ENCODE measurements at places on chromosomes 7 and 10.

GRCh38 chr10:48786606-48787282 lies 102.1 kb downstream of the WDFY4 start:
- no peak for DNase-seq

DNA sequence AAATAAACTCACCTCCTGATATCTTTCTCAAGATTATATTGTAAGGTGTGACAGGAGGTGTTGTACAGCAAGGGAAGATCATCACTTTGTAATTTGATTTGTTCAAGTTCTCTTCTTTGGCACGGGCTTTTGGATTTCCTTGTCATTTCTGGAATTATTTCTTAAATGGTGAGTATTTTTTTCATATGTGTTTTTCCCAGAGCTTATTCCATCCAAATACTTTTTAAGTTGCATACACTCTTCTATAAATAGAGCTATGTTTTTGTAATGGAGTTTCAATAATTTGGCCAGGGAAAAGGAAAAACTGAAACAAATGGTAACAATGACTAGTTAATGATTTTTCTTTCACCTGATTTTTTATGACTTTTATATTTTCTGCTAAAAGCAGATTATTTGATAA lies 92.5 kb downstream of the CFAP58 start:
- DNase-seq: no peak

DNA sequence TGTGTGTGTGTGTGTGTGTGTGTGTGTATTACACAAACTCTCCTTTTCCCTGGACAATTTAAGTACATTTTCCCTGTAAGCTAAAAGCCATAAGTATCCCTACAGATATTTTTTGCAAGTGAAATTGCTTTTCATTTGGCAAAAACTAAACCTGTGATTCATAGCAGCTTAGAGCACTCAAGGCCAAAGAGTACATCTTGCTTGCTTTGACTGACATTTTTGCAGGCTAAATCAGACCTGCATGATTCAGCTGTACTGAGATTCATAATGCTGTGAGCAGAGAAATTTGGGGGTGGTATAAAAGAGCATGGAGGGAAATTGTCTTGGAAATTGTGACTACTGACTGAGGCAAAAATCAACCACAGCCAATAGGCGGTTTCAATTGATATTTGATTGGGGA lies 500.4 kb downstream of the GFRA1 start:
- DNase-seq: no peak

- peak; percentile 2 for DNase-seq
These were observed at the start of gene TCERG1L for GRCh38 chr10:131311661-131312477. Gene TCERG1L (minus strand): TSS chr10:131311721. CDS start chr10:131311635, 86 bp downstream.

DNA sequence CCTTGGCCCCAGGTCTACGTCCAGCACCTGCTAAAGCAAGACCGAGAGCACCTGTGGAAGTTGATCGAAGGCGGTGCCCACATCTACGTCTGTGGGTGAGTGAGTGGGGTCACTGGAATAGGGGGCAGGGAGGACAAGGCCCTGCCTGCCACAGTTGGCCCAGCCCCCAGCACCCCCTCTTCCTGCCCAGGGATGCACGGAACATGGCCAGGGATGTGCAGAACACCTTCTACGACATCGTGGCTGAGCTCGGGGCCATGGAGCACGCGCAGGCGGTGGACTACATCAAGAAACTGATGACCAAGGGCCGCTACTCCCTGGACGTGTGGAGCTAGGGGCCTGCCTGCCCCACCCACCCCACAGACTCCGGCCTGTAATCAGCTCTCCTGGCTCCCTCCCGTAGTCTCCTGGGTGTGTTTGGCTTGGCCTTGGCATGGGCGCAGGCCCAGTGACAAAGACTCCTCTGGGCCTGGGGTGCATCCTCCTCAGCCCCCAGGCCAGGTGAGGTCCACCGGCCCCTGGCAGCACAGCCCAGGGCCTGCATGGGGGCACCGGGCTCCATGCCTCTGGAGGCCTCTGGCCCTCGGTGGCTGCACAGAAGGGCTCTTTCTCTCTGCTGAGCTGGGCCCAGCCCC lies 8.1 kb downstream of the TMEM120A start:
- no peak for DNase-seq

DNA sequence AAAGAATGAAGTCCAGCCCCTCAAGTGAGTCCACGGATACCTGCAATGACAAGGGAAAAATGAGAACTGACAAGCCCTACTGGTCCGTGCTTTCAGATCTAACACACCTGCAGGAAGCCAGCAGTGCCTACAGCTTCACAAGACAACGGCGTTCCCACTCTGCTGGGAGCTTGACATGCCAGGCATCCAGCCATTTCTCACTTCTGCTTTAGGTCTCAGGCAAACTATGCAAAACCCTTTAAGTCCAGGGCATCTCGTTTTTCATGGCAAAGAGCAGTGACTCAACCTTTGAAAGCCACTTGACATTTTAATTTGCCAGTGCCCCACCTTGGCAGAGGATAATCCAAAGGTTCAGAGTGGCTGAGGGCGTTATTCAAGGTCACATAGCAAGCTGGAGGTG lies 49.1 kb upstream of the GPAM start:
- DNase-seq: no peak

DNA sequence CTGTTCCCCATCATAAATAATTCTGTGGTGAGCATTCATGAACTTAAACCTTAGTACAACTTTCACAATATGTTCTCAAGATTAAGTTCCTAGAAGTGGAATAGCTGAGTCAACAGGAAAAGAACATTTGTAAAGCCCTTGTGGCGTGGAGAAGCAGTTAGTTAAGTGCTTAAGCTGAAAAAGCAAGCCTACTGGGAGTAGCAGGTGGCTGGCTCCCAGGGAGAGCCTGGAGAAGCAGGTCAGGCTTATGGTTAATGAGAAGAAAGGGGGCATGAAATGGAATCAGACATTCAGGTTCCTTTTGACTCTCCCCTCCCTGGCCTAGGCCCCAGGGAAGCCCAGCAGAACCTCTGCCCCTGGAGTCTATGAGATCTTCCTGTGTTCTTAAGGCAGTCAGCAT lies 35.3 kb downstream of the VSTM4 start:
- no peak for DNase-seq

GRCh38 chr7:158432369-158433341 lies 155.0 kb downstream of the PTPRN2 start:
- peak; percentile 91 for DNase-seq

GRCh38 chr7:89987665-89988064 lies 166.6 kb upstream of the STEAP1 start:
- DNase-seq: no peak

DNA sequence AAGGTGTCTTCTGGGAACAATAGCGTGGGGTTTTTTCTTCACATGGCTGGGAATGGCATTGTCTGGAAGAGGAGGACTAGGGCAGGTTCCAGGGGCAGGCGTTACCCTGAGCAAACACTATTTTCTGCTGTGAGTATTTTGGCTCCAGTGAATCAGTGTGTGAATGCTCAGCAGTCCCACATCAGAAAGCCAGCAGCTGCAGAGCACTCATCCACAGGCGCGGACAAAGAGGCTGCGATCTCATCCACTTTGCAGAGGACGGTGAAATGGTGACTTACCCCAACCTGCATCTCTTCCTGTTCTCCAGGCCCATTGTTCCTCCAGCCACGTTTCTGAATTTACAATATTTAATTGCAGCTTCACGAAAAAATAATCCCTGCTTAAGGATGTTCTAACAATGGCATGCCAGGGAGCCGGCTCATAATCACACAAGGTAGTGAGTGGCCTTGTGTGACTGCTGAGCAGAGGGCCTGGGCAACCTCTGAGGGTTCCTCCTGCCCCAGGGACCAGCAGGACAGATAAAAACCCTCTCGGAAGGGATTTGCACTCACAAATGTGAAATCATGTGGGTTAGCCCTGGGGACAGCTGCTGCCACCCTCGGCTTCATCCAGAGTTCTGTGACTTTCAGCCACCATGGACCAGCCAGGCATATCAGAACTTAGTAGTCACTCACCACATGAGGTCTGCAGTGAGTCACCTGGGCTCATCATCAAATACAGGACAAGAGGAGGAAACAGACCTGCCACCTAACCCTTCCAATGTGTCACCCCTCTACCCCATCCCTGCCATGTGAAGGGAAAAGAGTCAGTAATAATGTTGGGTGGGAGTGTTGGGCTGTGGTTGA lies 65.0 kb upstream of the EN2 start:
- DNase-seq: no peak

DNA sequence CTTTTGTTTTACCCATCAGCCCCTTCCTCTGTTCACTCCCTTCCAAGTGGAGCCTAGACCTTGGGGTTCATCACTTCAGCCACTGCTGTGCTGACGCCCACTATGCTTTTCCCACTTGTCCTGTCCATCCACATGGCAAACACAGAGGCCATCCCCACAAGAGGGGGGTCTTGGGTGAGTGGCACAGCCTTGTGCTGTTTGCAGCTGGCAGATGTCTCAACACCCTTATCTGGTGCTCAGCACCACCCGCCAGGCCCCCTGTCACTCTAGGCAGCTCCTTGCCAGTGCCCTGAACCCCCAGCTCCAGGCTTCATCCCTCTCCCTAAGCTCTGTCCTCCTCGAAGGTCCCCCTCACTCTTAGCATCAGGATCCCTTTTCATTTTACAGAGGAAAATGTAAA lies 13.1 kb downstream of the BLVRA start:
- no peak for DNase-seq

- DNase-seq: no peak
These were observed 299.8 kb downstream of the CAMK1D start for GRCh38 chr10:12649012-12649584.

GRCh38 chr10:14052931-14053330 lies 277.8 kb downstream of the FRMD4A start:
- no peak for DNase-seq

DNA sequence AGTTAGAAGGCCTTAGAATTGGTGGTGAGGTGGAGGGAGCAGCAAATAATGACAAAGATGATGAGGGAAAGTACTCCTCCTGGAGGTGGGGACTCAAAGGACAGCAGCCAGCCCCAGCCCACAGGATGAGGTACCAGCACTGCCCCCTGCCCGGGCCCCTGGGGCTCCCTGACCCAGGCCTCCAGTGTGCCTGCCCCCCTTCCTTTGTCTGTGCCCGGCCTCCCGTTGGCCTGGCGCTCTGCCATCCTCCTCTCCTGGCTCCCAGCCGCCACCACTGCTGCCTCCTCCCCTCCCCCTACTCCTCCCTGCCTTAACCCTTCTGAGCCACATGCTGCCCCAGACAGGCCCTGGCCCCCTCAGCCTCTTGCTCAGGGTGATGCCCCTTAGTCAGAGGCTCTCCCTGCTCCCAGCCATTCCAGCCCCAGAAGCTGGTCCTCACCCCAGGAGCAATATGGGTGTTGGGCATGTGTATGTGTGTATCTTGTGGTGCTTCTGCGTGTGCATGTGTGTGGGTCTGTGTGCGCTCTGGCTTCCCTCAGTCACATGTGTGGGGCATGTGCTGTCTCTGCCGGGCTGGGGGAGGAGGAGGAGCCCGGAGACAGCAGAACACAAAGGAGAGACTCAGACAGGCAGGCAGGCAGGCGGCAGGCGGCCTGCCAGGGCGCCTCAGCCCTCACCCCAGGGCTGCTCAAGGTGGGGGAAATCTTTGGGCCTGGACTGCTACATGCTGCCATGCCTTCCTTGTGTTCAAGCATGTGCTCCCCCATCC lies 2.6 kb downstream of the LDB1 start:
- peak; percentile 10 for DNase-seq

- no peak for DNase-seq
These were observed 278.7 kb downstream of the CCSER2 start for GRCh38 chr10:84607044-84607443.

Data from NCI-H526 treated with DMSO at 0.1 percent for 48 hours (cell line).